ENCODE measurements at places on chromosomes 6 and 20.

- peak; percentile 57 for DNase-seq
Measured at GRCh38 chr6:46983007-46983411, 59.1 kb downstream of the ADGRF1 start.

GRCh38 chr6:163062790-163063189 lies 335.0 kb downstream of the PACRG start:
- no peak for DNase-seq

- DNase-seq: no peak
Measured at GRCh38 chr20:50394569-50394968, 115.6 kb upstream of the PTPN1 start.

DNA sequence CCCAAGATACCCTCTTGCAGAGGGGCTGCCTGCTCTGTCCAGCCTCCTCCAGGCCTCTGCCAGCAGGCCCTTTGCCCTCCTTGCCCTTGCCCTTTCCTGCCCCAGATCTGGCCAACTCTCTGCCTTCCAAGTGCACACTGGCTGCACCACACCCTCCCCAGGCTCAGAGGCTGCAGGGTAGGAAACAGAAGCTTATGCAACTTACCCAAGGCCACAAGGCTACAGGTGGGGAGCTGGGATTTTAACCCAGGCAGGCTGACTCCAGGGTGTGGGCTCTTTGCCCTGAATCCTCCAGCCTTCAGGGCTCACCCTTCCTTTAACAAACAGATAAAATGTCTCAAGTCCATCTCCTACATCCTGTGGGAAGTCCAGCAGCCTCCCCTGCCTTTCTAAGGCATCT lies 14.5 kb upstream of the TRAF3IP2 start:
- DNase-seq: no peak

DNA sequence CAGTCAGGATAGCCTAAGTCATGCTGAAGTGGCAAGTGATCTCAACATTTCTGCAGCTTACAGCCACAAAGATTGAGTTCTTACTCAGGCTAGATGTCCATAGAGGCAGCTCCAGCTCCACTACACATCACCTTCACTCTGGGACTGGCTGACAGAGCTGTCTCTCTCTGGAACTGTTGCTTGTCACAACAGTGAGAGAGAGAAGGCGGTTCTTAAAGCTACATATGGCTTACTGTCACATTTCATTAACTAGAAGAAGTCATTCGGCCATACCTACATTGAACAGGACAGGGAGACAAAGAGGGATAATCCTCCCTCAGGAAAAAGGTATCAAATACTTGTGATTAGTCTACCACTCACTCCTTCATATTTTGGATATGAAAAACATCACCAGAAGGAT lies 914.9 kb upstream of the FLRT3 start:
- no peak for DNase-seq

DNA sequence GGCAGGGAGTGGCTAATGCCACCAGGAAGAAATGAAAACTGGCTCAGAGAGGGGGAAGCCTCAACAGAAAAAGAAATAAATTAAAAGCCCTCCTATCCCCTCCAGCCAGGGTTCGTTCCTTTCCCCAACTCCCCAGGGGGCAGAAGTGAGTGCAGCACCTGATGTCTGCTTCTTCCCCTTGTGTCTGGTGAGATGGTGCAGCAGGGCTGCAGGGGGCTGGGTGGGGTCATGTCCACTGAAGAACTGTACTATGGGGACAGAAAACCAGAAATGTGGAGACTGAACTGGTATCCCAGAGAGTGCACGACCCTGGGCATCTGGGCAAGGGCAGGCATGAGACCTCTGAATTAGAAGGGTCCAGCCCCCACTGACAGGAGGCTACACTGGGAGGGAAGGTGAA lies 4.0 kb downstream of the EGFL8 start:
- no peak for DNase-seq

GRCh38 chr6:108927927-108928326 lies 79.7 kb downstream of the ARMC2 start:
- no peak for DNase-seq

Measured in DMS79 treated with DMSO at 0.1 percent for 48 hours (cell line).